ENCODE measurements at places on chromosomes 11 and 22. TPM values are rescaled to one million over a fixed set of nuclear protein-coding genes. Genes with fewer than 3 reads are reported as not detected.

The PIWIL4 gene
- 6.6 TPM for total RNA-seq

The LRRC56 gene
- total RNA-seq: 5.4 TPM

The OR6T1 gene
- not detected for total RNA-seq

The PHOX2A gene
- not detected for total RNA-seq

The TOLLIP gene
- total RNA-seq: 40.9 TPM

The ELFN2 gene
- 7.3 TPM for total RNA-seq

The CRYBB1 gene
- total RNA-seq: not detected

The TBX1 gene
- total RNA-seq: 7.1 TPM

The BTBD18 gene
- not detected for total RNA-seq

The OR8G5 gene
- not detected for total RNA-seq

GRCh38 chr22:27416511-27417420 lies 384.8 kb downstream of the MN1 start:
- DNase-seq: peak; percentile 38

DNA sequence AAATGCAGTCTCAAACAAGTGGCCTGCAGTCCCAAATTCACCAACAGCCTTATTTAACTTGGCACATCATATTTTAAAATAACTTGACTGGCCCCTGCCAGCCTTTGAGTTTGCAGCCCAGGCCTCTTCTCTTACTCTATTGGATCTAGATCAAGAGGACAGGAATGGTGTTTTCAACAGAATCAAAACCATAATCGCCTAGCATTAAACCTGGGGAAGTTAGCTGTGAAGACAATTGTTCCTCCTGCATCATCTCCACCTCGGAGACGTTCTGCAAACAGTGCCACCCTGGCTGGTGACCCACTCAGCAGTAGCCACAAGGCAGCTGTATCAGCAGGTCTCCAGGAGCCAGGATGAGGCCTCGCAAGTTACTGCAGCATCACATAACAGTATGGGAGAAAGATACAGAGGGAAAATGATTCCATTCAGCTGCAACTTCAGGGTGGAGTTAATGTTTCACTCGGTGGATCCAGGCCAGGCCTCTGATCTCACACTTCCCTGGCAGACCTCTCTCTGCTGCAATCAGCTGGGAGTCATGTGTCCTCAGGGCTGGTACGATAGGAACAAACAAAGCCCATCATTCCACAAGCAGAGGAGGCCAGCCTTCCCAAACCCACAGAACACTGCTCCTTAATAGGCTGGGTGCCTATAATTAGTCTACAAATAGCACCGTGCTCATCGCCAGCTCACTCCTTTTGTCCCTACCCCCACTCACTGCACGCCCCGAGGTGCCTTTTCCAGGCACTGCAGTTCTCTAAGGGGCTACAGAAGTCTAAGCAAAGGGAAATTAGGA lies 18.6 kb upstream of the SCN2B start:
- DNase-seq: no peak

GRCh38 chr22:37823134-37823985 lies at the start of gene GALR3:
Gene GALR3, plus strand, starts transcription at chr22:37823382. Its CDS starts 25 bp downstream, at chr22:37823407.
- no peak for DNase-seq

DNA sequence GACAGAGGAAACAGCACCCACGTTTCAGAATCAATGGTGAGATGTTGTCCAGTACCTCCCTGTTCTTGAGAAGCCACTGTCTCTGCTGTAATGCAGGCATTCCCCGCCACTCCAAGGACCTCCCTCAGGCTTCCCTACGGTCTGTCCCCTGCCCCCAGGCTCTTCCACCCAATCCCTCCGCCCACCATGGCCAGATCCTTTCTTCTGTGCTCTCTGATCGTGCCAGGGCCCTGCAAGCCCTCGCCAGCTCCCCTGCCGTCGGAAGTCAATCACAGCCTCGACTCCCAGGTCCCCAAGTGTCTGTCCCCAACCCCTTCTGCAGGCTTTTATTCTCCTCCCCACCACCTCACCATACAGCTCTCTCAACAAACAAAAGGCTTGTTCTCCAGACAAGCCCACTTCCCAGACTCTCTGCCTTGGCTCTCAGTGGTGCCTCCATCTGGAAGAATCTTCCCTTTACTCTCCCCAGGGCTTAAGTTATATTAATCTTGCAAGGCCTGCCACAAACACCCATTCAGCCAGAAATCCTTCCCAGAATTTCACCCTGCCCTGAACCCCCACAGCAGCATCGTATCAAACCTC lies 13.7 kb downstream of the SCN4B start:
- no peak for DNase-seq

DNA sequence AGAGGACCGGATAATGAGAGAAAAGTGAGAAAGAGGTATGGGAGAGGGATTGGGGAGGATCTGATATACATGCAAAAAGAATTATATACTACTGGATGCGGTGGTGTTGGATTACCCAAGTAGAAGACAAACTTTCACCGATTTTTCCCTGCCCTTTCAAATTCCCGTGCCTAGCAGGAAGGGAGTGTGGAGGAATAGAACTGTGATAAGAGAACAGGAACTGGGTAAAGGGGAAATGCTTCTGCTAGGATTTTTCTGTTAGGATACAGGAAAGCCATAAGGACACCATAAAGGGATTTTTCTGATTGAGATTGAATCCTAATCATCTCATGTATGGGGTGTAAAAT lies 480 bp upstream of the MTMR2 start:
- DNase-seq: no peak

- no peak for DNase-seq
Observed at GRCh38 chr11:21514316-21514715, 678.6 kb upstream of the ANO5 start.

DNA sequence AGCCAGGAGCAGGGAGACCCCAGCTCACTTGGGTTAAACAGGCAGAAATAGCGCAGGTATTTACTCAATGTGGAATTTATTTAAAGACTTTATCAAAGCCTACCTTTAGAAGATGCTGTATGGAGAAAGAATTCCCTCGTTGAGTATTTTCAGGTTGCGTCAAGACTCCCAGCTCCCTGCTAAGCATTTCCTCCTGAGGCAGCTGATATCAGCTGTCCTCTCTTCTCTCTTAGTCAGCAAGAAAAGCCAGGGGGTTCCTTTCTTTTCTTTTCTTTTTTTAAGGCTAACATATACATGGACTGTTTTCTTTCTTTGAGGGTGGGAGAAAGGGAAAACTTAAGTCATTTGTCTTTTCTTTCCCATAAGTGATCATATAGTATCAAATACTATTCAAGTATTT lies 125.8 kb upstream of the POU2AF2 start:
- no peak for DNase-seq

DNA sequence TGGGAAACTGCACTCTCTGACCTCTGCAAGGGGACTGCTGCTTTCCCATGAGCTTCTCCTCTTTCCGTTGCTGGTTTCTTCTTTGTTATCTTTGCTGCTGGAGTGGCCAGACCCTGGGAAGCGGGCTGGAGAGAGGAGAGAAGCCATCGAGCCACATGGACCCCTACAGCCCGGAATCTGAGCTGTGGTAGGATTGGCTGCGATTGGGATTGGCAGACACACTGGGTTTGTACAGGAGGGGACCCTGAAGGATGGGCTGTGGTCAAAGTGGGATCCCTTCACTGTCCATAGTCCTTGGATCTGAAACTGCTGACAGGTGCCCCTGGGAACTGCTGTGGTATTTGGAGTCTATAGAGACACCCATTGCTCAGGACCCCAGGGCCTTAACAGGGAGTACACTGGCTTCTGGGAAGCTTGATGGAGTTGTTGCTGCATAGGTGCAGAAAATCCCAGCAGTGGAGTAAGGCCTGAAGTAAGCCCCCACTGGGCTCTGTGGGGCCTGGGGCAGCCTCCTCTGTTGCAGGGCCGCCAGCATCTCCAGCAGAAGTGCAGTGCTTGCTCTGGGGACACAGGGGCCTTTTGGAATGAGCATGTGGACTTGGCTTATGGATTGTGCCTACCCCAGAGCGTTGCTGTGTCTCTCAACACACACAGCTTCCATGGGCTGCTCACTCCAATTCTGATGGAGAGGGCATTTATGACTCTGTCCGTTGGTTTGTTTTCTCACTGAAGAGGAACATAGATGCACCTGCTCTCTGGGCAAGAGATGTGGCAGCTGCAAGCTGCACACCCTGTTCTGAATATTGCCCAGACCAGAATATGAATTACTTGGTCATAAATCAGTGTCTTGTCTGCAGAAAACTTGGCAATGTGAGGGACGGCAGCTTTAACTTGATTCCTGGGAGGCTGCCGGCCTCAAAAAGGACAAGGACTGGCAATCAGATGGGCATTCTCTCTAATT lies 32.0 kb downstream of the BCR start:
- no peak for DNase-seq

DNA sequence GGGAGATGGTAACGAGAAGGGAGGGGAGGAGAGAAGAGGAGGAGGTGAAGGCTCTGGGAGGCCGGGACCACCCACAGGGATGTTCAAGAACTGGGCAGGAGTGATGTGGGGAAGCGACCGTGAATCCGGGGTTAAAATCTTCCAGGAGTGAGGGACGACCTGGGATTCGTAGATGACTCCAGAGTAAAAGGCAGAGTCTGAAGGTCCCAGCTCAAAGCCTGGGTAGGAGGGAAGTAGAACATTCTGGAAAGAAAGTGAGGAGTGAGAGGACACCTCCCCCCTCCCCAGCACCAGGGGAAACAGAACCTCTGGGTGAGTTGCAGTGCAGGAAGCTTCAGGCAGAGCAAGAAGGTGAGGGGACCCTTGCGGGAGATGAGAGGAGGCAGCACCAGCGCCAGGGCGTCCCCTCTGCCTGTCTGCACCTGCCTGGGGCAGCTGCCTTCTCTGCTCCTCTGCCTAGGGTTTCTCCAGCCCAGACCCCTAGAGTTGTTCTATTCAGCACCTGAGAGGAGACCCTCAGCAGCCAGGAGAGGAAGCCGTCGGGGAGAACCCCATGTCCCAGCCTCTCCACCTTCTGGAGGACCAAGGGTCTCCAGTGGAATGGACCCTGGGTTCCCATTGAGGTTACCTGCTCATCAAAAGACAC lies 49.7 kb downstream of the LINC01488 start:
- DNase-seq: no peak

DNA sequence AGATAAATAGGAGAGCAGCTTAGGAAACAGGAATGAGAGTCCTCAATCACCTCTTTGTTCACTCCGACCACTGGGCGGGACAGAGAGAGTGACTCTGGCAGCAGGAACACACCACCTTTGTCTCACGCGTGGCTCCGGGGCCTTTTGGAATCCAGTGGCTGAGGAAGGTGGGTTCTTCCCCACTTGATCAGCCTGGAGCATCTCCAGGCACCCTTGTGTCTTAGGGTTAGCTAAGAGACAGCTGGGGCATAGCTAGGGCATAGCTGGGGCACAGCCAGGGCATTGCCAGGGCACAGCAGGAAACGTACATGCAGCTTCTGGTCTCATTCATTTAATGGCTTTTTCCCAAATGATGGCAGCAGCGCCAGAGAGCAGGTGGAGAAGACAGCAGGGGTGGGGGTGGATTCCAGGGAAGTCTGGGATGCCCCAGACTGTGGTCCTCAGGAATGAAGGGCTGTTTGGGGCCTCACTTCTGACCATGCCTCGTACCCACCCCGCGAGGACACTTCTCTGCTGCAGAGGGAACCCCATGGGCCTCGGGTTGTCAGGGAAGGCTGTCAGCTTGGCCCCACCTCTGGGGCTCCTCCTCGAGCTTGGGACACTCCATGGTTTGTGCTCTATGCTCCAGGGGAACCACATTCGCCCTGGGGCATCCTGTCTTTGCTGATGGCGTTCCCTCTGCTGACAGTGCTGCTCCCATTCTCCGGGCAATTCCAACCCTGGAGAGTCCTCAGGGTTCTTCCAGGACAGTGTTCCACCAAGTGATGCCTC lies 30.4 kb upstream of the SHANK2 start:
- DNase-seq: no peak

- DNase-seq: no peak
Observed at GRCh38 chr11:10657308-10658271, 36.0 kb downstream of the IRAG1 start.

DNA sequence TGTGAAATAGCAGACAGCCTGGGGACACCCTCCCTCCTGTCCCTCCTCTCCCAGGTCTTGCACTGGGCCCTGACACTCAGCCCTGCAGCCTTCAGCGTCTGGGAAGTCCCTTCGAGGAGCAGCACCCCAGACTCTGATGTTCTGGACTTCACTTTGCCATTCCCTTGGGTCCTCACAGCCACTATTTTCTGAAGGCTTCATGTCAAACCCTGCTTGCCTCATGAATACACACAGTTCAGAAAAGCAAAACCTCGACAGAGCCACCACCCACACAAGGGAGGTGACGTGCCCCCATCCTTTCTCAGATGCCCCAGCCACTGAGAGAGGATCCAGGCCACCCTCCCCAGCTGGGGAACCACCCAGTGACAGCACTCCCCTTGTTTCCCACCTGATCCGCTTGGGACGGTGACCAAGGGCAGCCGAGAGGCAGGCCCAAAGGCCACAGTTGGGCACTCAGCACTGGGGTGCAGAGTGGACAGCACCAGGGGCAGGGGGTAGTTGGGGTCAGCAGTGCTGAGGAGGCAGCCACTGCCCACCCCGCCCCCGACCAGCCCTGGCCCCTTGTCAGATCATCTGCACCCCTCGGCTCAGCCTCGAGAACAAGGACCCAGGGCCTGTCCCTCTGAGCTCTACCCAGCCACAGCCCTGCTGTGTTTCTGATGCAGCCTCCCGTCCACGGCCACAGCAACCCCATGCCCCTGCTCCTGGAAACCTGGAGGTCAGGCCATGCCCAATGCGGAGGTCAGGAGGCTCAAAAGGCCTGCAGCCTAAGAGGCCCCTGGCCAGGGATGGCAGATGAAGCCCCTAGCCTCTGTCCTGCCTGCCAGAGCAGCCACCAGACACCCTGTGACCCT lies 3.1 kb upstream of the TNNT3 start:
- DNase-seq: no peak

DNA sequence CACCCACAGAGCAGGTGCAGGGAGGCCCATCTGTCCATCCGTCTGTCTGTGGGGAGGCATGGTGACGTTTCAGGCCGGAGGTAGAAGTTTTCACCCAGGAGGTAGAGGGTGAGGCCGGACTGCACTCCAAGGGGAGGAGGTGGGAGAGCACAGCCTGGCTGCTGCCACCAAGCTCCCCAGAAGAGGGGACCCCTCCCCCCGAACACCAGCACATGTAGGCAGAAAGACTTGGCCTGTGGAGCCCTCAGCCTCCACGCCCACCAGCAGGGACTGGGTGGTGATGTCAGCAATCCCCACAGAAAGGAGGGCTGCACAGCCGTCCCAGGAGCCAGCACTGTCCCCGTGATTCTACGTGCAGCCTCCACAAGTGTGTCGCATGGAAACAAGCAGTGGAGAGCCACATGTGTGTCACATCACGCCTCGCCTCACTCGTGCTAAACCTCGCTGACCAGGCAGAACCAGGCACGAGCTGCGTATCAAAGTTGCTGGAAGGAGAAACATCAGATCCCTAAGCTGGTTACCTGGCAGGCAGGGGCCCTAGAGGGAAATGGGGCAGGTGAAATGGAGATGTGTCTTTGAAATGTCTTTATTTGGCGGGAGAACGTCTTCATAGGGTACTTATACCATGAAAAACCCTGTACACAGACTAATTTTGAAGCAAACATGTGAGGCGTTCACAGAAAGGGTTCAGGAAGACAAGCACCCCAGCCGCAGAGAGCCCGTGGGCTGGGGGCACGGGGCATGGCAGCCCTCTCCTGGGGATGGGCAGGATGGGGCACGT lies 49.1 kb downstream of the CDKN1C start:
- DNase-seq: no peak

DNA sequence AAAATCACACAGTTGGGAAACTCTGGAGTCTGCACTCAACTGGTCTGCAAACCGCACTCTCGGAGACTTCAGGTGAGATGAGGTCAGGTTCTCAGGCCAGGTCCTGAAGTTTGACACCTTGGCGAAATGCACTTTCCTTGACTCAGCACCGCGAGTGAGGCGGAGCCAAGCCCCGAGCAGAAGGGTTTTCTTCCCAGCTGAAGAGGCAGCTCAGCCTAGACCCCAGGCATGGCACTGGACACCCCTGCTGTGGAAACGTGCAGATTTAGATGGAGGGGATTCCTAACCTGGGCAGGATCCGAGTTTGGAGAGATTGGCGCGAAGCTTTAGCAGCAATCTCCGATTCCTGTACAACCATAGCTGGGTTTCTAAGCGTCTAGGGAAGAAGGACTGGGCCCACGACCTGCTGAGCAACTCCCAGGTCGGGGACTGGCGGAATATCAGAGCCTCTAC lies 835 bp upstream of the MYOD1 start:
- no peak for DNase-seq

Data from upper lobe of left lung (tissue), 6 donors.